Aorta (tissue), 5 donors: ENCODE measurements at places on chromosomes 2 and 18.

- no peak for DNase-seq
These were observed 72.2 kb upstream of the RBM44 start for GRCh38 chr2:237726401-237726830.

DNA sequence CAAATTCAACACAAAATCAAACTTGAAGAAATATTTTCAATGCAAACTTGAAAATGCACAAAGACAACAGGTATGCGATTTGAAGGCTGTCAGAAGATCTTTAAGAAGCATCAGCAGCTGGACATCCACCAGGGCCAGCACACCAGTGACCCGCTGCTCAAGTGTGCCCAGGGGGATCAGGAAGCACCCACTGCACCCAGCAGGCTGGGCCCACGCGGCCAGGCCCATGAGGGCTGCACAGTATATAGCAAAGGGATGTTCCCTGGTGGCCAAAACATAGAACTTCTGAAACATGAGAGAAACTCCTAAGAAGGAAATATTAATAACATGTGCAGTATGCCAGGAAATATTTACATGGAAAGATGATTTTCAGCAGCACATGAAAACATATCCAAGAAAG lies 25.0 kb downstream of the WDFY1 start:
- no peak for DNase-seq

GRCh38 chr2:102753563-102754159 lies 8.2 kb upstream of the TMEM182 start:
- no peak for DNase-seq

DNA sequence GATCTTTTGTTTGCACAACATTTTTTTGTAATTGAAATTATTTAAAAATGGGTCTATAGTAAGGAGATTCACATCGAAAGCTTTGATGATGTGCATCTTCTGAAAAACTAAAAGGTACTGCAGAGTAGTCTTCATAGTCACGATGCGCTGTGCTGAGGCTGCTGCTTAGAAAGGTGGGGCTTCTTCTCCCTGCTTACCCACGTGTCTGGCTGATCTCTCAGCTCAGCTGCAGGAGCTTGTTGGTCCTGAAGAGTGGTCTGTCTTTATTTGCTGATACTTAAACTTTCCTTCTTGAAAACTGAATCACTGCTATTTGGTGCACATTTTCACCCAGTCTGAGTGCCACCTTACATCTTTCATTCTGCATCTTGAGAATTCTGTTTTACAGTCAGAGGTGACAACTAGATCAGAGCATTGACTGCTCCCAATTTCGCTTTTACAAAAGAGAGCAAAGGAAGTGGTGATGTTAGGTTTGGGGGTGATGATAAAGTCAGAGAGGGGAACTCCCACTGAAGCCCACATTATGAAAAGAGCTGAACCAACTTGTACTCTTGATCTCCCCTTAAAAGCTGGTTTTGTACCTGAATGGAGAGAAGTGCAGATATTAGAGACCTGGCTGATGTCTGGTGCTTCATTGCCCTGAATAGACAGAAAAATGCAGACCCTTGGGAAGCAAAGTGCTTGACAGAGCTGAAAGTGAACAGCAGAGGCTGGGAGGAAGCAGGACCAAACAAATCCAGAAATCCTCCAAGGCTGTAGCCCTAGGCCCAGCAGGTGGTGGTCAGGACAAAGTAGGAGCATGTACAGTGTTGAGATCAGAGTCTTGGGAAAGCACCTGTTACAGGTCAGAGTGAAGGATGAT lies 984.5 kb downstream of the TSN start:
- DNase-seq, result no peak

DNA sequence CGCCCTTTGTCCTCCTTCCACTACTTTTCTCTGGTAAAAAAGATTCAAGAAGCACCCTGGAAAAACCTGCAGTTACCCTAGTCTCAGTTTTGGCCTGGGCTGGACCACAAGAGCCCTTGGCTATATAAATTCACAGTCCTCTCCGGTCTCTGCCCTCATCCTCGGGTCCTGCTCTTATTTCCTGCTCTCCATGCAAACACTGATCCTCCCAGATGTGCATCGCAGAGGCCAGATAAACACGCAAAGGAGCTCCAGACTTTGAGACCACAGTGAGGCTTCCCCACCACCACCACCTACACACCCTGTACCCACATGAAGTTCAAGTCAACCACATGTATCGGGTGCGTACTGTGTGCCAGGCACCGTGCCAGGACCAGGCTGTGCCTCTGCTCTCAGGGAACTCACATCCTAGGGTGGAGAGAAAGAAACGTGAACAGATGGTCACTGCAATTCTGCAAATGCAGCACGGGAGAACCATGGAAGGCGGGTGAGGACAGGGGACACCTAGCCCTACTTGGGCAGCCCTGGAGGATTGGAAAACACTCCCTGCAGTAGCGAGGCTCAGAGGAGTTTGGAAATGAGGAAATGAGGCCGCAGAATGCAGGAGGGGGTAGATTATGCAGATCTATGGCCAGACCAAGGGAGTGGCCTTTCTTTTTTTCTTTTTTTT lies 7.4 kb downstream of the CTDSP1 start:
- DNase-seq, result peak; percentile 81

GRCh38 chr2:142299021-142299420 lies 168.2 kb upstream of the LRP1B start:
- no peak for DNase-seq

DNA sequence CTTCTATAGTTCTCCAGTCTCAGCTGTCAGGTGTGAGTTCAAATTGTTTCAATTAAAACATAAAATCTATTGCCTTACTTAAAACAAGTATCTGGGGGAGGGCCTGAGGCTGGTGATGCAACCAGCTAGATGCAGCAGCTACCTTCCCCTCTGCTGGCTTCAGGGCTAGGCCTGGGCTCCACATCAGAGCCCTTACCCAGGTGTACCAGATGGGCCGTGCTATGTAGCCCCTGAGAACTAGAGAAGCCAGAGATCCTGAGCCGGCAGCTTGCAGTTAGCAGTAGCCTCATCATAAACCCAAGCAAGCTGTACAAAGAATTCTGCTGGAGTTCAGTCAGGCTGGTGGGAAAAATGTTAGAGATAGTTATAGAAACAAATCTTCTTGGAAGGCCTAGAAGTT lies 97.7 kb upstream of the ACAA2 start:
- DNase-seq, result no peak

GRCh38 chr18:76395609-76396008 lies 99.4 kb downstream of the ZNF516 start:
- no peak for DNase-seq

- no peak for DNase-seq
These were observed 19.7 kb upstream of the PPM1B start for GRCh38 chr2:44148999-44149398.

- no peak for DNase-seq
These were observed 313.2 kb downstream of the GBX2 start for GRCh38 chr2:235855011-235855410.

DNA sequence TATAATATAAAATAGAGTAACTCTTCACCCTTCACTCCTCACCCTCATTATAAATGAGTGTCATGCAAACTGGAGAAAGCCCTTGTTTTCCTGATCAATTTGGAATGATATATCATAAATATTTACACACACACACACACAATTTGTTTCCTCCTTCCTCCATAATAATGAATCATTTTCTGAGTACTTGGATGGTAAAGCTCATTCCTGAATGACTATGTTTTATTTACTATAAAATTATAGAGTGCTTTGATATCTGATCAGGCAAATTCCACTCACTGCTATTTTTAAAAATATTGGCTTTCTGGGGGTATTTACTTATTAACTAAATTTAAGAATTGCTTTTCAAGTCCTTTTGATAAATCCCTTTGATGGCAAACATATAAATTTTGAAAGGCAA lies 1125.5 kb upstream of the CNTNAP5 start:
- DNase-seq, result no peak

- no peak for DNase-seq
These were observed 1.6 kb upstream of the ANKRD44 start for GRCh38 chr2:197312186-197312585.

DNA sequence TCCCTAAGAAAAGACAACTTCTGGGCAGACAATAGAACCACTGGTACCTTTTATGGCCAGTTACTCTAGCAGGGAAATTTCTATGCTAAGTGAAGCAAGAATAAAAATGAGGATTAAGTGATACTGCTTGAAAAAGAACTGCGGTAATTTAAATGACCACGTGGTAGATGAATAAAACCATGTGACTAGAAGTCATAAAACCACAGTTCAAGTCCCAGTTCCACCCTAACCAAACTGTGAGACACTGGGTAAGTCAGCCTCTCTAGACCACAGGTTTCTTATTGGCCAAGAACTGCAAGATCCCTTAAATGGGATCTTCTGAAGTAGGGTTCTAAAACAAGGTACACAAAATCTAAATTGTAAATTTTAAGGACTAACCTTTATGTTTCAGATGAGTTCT lies 12.7 kb downstream of the TMEM237 start:
- DNase-seq, result no peak

DNA sequence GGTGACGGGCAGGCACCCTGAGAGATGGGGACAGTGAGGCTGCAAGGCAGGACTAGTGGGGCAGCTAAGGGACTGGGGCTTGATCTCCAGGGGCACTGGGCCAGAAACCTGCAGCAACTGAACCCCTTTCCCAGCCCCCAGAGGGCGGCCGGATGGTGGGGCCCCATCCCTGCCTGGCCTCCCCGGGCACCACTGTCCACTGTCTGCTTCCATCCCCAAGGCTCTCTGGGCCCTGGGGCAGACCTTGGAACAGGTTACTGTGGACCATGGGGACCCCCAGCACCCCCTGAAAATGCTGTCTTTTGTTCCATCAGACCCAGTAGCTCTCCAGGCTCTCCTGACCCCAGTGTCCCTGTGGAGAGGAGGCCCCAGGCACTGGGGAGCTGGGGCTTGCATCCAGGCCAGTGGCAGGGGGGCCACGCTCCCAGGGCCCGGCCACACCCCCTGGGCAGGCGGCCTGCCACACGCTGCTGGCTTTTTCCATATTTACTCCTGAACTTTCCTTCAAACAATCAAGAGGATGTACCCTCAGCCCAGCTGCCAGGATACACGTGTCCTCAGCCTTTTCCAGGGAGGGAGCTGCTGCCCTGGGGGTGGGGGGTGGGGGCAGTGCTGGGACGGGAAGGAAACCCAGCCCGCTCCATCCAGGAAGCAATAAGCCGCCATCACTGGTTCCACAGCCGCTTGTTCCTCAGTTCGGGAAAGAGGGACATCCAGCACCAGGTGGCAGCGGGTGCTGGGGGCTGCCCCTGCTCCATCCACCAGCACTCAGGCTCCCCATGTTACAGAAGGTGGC lies 102.3 kb upstream of the ODC1 start:
- DNase-seq, result no peak

- DNase-seq, result no peak
These were observed 210.0 kb upstream of the ZNF521 start for GRCh38 chr18:25561918-25562317.

GRCh38 chr18:14577971-14578370 lies 34.6 kb upstream of the POTEC start:
- DNase-seq, result no peak

GRCh38 chr2:69384618-69385081 lies 2.4 kb downstream of the GFPT1 start:
- no peak for DNase-seq

DNA sequence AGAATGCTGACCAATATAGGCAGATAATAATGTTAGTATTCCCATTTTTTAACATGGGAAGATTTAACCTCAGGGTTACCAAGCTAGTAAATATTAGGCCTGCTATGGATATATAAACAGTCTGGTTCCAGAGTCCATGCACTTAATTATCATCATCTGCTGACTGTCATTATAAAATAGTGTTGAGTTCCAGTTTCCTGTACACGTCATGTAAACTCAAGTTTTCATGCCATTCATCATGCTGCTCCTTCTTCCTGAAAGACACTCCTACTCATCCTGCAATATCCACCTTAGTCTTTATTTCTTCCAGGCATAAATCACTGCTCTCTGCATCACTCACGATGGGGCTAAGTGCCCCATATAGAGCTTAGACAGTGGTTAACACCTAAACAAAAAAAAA lies 420.8 kb upstream of the SPHKAP start:
- DNase-seq, result no peak

- no peak for DNase-seq
These were observed 670.7 kb upstream of the ZNF804A start for GRCh38 chr2:183927406-183928325.

GRCh38 chr18:58831606-58832005 lies 33.1 kb upstream of the ZNF532 start:
- no peak for DNase-seq

DNA sequence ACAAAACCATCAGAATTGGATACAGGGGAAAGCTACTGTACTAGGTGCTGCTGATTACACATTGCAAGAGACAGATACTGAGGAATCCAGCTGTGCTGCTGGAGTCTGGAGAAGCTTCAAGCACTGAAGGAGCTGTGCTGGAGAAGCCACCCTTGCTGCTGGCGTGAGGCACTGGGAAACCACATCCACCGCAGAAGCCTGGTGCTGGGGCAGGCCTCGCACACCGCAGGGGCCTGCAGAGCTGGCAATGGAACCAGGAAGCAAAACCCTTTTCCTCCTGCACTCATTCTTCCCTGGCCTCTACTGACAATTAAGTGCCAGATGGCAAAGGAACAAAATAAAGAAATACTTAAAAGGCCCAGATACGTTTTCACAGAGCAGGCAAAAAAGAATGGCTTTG lies 94.4 kb upstream of the MSH6 start:
- no peak for DNase-seq

- DNase-seq, result no peak
These were observed 91.6 kb downstream of the EHBP1 start for GRCh38 chr2:62797107-62797506.

GRCh38 chr2:45856391-45857274 lies 205.2 kb downstream of the PRKCE start:
- DNase-seq, result no peak

DNA sequence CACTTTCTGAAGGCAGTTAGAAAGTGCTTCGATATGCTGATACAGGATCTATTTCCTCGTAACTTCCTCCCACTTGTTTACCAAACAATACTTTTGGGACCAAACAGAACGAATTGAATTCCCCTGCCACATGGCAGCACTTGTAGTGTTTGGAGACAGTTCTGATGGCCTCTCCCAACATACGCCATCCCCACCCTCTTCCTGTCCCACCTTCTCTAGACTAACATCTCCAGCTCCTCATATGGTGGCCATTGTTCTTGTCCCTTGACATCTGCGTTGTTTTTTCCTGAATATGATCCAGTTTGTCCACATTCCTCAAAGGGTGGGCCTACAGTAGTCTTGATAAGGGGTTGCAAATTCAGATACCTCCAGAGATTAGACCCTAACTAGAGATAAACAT lies 53.4 kb upstream of the ANKRD44 start:
- no peak for DNase-seq

DNA sequence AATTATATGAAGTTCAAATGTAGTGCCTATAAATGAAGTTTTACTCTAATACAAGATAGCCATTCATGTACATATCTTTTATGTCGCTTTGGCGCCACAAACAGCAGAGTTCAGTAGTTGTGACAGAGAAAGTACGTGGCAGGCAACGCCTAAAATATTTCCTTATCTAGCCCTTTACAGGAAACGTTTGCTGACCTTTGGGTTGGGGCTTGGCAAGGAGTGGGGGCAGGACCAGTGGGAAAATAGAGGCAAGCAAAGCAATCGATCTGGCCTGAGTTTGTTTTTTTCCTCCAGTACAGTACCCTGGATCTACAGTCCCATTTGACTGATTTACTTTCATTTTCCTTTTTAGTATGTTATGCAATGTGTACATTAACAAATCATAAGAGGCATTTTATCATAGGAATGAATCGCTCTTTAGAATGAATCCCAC lies 13.1 kb downstream of the CCDC68 start:
- DNase-seq, result no peak
